ENCODE measurements at places on chromosomes 12 and 14.
A peak's percentile ranks its signal among the peaks of the same experiment; 100 is the strongest.

GRCh38 chr14:93824076-93824475, 35.8 kb upstream of the PRIMA1 start:
- DNase-seq = no peak

DNA sequence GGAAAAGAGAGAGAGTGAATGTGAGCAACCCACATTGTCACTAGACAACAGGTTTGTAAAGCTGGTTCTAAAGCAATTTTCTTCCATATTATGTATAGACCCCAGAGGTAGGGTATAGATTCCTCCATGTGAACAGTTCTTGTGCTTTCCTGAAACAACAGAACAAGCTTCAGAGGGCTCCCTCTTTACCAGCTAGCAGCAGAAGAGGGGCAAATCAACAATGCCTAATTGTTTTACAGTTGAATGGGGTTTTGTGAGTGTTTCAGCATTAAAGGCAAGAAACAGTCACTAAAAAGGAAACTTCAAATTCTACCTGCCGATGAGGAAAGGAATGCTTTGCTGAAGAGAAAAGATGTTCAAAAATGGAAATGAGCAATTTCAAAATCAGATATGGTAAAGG, 341.2 kb upstream of the KITLG start:
- DNase-seq = no peak

DNA sequence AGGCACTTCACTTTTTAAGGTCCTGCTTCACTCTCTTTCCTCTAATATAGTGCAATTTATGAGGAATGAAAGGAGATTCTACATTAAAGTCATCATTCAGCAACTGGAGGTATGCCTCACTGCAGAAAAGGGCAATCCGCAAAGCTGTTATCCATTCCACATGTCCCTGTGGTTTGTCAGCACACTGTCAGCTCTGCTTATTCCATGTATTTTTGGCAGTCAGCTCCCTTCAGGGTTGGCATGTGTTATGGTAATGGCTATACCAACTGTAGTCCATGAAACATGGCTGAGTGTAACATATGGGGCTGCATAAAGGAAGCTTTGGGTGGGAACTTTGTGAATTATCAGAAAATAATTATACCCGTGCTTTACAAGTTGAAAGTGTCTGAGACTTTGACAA, 154.1 kb downstream of the GALC start:
- no peak for DNase-seq

DNA sequence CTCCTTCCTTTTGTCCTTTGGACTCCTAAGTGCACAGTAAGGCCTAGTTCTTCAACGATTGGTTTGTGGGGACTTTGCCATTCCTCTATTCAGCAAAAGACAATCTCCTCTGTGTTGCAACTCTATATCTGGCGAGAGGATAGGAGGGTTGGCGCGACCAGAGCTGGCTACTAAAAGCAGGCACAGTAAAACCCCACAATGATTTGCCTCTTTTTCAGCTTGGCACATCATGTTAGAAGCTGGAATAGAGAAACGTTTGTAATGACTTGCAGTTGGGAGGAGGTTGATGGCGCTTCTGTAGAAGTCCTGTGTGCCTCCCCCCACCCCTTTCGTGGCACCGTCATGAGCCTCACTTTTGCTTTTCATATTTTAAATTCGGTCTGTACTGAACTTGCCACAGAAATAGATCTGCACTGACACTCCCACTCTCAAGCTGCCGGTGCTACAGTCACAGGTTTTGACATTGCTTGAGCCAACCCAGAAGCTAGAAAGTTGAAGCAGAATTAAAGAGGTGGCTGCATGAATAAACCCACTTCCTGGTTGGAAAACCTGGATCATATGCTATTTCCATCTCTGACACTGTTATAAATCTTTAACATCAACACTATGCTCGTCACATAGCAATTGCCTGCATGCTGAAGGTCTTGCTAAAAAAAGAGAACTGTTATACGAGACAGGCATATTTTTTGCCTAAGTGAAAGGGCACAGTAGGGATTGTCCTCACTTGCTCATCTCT, 315.3 kb upstream of the PRICKLE1 start:
- no peak for DNase-seq

DNA sequence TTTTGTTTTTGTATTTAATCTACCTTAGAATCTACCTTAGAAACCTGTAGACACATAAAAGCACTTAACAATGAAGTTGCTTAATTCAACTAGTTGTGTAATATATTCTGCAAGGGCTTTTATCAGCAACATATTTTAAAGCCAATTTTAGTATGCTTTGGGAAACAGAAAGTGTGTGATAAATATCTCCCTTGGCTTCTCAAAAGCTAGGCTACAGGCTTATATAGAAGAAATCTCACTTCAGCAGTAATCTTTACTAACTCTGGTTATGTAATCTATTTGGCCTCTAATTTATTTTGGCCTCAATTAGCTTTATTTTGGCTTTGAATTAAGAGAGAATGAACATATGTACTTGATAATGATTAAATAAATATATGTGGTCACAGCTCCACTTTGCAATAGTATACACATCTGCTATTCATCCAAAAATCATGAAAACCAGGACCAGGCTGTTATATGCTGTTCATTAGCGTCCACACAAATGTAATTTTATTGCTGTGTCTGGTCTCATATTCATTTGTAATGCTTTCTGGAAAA, 37.2 kb downstream of the LRP6 start:
- no peak for DNase-seq

DNA sequence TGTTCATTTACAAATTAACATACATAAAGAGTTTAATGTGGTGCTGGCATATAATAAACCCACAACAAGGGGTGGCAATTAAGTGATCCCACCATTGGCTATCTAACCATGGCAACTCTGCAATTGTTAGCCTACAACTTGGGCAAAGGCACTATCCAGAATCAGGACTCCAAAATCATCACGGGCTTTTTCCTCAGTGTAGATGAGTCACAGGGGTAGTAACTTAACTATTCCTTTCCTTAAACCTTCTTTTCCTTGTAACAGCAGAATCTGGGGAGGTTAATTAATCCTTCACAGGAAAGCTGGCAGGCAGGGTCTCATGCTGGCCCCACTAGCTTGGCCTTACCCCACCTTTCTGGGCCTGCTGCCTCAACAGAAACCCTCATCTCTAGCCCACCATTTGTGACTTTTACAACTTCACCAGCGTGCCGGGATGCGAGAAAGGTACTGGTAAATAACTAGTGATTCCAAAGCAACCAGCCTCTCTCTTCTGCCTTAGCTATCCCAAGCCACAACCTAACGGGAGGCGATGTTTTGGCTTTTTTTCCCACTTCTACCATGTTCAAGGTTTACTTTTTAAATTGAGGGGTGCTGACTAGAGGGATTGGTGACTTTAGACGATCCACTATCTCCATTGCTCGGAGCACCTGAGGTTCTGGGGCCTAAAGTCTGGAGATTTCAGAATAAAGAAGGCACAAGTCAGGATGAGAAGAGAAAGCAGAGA, 744 bp downstream of the ATP5MC2 start:
- no peak for DNase-seq

- DNase-seq = no peak
Measured at GRCh38 chr14:67963545-67963944, 144.0 kb downstream of the RAD51B start.

DNA sequence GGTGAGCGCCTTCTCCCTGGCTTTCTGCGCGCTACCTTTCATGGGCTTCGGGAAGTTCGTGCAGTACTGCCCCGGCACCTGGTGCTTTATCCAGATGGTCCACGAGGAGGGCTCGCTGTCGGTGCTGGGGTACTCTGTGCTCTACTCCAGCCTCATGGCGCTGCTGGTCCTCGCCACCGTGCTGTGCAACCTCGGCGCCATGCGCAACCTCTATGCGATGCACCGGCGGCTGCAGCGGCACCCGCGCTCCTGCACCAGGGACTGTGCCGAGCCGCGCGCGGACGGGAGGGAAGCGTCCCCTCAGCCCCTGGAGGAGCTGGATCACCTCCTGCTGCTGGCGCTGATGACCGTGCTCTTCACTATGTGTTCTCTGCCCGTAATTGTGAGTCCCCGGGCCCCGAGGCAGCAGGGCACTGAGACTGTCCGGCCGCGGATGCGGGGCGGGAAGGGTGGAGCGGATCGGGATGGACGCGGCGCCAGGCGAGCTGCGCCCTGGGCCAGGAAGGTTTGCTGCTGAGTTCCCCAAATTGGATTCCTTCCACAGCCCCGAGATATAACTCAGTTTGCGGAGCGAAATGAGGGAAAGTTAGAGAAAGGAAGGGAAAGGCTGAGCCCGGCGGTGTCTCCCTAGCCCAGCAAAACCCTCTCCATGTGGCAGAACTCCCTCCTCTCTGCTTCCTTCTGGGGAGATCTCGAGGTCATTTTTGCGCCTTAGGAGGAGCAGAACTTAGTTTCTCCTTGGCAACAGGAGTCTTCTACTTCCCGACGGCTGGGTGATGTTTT, 972 bp downstream of the PTGDR start:
- DNase-seq = peak; percentile 60

DNA sequence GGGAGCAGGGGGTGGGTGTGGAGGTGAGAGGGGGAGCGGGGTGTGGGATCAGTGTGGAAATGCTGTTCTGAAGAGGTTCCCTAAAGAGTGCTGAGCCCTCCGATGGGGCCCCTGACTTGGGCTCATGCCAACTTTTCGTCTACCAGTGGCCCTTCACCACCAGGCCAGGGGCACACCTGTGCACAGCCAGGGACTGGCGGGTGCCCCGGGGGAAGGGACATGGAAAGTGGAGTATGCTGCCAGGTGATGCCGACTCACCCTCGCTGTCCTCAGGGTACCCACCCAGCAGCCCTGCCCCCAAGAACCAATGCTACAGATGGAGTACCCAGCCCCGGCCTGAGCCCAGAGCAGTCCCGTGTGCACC, 26.2 kb downstream of the AMN start:
- DNase-seq = no peak

DNA sequence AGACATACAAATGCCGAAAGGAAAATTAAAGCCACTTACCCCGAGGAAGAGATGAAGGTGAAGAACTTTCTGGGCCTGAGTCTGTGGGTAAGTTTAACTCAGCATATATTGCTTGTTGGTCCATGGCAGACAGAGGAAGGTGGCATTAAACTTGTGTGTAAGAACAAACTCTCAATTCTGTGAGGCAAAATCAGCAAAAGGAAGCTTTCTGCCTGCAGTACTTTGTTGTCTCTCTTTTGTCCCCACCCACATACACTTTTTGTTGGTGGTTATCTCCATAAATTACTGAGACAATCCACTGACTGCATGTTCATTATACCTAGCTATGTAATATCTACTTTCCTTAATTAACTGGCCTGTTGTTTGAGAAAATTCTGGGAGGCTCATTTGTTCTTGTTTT, at the start of gene KLRB1:
Gene KLRB1, minus strand, starts transcription at position 201 of the 400 bp plus-strand sequence. Its CDS starts 77 bp downstream, at position 124.
- DNase-seq = no peak

- no peak for DNase-seq
Measured at GRCh38 chr14:31717294-31718085, 156.3 kb downstream of the NUBPL start.

- no peak for DNase-seq
Measured at GRCh38 chr12:132545164-132545953, 55.4 kb downstream of the FBRSL1 start.
